ENCODE measurements at places on chromosomes 11 and 22. TPM values are rescaled to one million over a fixed set of nuclear protein-coding genes. Genes with fewer than 3 reads are reported as not detected.

The TSPAN18 gene
- total RNA-seq, result not detected

The BMAL1 gene
- 17.0 TPM for total RNA-seq

The DCUN1D5 gene
- 75.1 TPM for total RNA-seq

The TMEM45B gene
- not detected for total RNA-seq

DNA sequence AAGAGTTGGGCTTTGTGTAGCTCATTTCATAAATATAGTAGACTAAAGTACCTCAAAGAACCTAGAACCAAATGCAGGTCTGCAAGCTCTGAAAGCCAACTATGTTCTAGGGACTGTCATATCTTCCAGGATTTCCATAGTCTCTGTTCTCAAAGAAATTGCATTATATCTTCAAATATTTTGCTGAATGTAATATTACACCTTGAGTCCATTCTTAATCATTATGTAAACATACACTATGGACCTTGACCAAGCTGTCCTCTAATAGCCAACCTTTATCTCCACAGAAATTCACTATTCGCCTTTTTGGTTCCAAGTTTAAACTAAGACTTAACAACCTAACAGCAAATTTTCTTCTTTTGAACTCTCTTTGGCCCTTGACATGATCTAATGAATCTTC, 678.7 kb upstream of the ARHGAP42 start:
- no peak for DNase-seq

GRCh38 chr11:79232346-79232745, 208.5 kb downstream of the TENM4 start:
- DNase-seq, result no peak

- no peak for DNase-seq
These were observed 1.3 kb downstream of the ARHGEF12 start for GRCh38 chr11:120337355-120338106.

- DNase-seq, result no peak
These were observed 89.8 kb upstream of the FIBIN start for GRCh38 chr11:26904132-26904531.

DNA sequence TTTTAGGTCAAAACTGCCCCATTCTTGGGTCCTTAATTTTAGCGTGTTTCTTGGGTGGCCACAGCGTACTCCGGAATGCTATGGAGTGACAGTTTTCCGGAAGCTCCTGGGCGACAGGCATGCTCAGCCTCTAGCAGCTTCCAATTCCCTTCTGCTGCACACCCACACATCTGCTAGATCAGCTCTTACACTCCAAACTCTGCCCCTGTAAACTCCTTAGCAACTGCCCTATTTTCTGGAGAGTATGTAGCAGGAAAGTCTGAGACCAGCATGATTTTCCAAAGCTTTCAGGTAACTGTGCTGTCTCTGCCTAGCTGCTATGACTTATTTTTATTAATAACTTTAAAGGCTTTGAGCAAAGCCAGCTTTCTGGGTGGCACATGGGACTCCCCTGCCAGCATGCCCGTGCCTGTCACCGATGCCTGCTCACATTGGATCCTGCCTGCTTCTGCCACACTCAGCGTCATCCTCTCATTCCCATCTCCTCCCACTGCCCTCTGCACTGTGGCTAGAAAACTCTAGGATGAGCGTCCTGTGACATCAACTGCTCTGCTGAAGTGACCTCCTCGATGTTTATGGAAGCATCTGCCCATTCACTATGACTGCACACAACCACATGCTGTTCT, 17.3 kb downstream of the TOLLIP start:
- DNase-seq, result no peak

The SNX32 gene
- total RNA-seq, result not detected

DNA sequence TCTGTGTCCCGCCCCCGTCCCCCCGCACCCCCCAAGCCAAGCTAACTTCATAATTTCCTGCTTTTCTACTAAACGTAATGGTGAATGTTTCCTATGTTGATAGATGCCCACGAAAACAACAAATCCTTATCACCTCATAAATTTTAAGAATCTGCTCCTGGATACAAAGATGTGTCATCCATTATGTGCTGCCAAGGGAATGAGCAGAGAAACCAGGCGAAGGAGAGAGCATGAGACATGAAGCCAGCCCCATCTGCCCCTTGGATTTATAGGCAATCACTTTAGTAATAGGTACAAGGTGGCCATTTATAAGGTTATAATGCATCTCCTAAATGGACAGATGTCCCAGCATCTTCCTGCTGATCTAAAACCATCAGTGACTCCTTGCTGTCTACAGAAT, 30.3 kb downstream of the LAYN start:
- no peak for DNase-seq

The NUDT8 gene
- total RNA-seq, result 5.3 TPM

DNA sequence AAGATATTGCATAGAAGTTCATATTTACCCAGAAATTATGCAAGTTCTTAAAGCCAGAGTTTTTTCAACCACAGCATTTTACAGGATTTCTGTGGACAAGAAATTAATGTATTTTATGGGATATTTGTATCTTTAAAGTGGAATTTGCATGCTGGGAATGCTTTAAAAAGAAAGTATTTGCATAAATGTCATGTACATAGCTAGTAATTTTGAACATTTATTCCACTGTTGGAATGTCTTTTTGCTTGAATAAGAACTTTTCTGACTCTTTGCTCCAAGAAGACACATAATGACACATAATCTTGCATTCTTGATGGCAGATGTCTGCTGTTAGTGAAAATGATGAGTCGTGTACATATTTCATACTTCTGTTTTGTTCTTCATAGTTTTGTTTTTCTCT, 66.6 kb downstream of the ATXN10 start:
- DNase-seq, result no peak

The PIWIL4 gene
- total RNA-seq, result 3.2 TPM

The KRTAP5-10 gene
- not detected for total RNA-seq

DNA sequence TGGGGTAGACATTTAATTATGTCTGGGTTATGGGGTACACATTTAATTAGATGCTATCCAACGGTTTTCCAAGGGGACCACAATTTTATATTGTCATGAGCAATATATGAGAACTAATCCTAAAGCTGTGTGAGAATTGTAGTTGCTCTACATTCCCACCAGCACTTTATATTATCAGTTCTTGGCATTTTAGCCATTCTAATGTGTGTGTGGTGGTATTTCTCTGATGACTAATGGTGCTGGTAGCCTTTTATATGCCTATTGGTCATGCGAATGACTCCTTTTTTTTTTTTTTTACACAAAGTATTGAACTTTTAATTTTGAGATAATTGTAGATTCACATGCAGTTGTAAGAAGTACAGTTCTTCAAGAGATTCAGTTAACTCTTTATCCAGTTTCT, 26.2 kb downstream of the TMEM135 start:
- DNase-seq, result peak; percentile 9

DNA sequence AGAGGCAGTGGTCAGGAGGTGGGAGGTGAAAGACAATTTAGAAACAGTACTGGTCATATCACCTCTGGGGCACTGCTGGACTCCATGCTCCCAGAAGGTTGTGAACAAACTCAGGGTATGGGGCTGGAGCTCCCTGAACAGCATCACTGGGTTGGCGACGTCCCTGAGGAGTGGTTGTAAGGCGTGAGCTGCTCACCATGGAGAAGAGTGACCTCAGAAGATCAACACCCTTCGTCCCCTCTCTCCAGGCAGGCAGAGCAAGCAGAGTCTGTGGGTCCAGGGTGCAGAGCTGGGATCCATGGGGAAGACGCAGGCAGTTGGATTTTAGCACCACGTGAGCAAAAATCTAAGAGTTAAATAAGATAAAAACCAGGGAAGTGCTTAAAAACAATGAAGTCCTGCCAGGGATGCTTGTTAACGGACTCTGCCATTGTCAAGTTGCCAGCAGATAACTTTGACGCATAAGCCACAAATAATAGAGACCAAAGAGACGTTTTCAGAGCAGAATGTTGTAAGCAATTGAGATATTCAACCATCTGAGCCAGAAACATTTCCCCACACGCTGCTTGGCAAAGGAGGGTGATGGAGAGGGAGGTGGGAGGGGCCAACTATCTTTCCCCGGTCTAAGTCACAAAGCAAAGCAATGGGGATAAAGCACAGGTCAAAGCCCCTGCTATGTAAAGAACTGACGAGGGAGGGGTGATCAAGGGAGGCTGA, 13.6 kb downstream of the PNPLA5 start:
- no peak for DNase-seq

DNA sequence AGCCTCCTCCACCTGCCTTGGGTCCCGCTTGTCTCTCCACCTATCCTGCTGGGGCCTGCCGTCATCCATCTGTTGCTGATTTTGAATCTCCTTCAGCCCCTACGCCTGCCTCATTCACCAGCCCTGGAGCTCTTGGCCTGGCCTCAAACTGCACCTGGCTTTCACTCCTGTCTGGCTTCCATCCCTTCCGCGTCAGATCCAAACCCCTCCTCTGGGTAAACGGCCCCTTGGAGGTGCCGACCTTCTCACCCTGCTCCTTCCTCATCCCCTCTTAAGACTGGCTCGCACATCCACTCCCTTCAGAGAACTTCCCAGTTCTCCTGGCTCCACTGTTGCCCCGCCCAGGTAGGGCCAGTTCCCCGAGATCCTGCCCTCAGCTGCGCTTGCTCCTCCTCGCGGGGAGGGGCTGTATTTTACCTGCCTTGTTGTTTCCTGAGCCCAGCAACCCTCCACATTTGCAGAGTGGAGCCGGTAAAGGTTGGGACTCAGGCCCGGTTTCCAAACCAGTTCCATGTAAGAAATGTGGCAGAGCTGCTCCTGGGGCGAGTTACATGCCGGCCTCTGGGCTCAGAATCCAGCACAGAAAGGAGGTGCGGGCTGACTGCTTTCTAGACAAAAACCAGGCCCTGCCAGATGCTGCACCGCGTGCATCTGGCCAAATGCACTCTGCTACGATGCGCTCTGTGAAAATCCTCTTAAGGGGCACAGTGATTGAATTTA, 13.9 kb upstream of the SHANK2 start:
- DNase-seq, result no peak

GRCh38 chr22:47322854-47323253, 560.4 kb downstream of the TBC1D22A start:
- no peak for DNase-seq

The MRGPRX3 gene
- total RNA-seq, result not detected

- DNase-seq, result no peak
These were observed 55.6 kb upstream of the LYVE1 start for GRCh38 chr11:10623797-10624761.

The SLCO2B1 gene
- 2.0 TPM for total RNA-seq

GRCh38 chr11:120121914-120122473, 15.9 kb downstream of the TRIM29 start:
- DNase-seq, result peak; percentile 63

The OR10A2 gene
- total RNA-seq, result not detected

The SLC6A5 gene
- not detected for total RNA-seq

The PGR gene
- not detected for total RNA-seq

The FZD4 gene
- total RNA-seq, result 2.8 TPM

DNA sequence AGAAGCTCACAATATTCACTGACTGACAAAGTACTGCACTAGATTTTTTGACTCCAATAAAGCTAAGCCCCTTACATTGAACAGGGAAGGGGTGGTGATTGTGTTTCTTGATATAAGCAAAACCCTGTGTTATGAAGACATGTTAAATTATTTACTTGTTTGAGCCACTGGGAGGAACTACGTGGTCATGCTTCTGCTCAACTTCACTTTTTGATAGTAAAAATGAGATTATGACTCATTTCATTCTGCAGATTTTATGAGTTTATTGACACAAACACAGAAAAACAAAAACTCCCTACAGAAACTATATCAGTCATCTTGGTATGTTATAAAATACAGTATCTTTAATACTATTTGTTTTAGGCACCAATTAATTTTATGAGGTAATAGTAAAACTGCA, 124.7 kb downstream of the CADM1 start:
- no peak for DNase-seq

- peak; percentile 25 for DNase-seq
These were observed 428.8 kb downstream of the DYNC2H1 start for GRCh38 chr11:103537904-103538502.

DNA sequence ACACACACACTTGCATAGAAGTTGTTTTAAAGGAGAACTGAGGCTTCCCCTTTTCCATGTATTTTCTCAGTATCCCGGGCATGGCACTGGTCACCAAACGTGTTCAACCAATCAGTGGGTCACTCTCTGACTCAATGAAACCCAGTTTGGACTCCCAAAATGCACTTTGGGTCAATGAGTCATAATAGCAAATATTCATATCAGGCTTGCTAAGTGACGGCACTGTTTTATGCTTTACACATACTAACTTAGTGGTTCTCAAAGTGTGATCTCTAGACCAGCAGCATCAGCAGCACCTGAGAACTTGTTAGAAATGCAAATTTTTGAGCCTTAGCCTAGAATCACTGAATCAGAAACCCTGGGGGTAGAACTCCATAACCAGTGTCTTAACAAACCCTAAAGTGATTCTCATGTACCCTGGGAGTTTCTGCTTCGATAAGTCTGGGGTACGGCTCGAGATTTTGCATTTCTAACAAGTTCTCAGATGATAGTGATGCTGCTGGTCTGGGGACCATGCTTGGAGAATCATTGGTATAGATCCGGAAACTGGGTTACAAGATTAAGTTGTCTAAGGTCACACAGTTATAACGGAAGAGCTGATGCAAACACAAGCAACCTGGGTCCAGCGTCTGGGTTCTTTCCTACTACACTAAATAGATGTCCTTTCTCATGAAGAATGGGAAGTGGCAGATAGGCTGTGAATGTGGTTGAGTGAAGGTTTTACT, 35.6 kb downstream of the ETS1 start:
- DNase-seq, result no peak

- no peak for DNase-seq
These were observed 84.5 kb upstream of the SUSD2 start for GRCh38 chr22:24096758-24097115.

GRCh38 chr22:33455036-33455435, 396.9 kb upstream of the SYN3 start:
- no peak for DNase-seq

- no peak for DNase-seq
These were observed 18.1 kb upstream of the DKK3 start for GRCh38 chr11:12026331-12027211.

DNA sequence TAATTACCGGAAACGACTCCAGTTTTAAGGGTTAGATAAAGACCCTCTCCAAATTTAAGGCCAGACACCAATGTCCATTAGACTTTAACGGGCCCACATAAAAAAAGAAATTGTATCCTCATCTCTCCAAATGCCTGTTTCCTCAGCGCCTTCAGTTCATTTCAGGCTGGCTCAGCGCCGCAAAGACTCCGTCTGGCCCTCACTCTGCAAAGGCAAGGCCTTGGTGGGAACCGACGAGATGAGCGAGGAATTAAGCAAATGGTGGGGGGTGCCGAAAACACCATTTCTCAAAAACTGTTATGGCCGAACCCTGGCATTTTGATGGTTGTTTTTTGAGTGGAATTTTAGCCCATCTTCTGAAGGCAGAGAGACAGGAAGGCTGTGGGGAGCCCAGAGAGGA, 15.7 kb downstream of the MN1 start:
- DNase-seq, result no peak

- DNase-seq, result no peak
These were observed 28.4 kb downstream of the VSIG10L2 start for GRCh38 chr11:125974284-125974683.

DNA sequence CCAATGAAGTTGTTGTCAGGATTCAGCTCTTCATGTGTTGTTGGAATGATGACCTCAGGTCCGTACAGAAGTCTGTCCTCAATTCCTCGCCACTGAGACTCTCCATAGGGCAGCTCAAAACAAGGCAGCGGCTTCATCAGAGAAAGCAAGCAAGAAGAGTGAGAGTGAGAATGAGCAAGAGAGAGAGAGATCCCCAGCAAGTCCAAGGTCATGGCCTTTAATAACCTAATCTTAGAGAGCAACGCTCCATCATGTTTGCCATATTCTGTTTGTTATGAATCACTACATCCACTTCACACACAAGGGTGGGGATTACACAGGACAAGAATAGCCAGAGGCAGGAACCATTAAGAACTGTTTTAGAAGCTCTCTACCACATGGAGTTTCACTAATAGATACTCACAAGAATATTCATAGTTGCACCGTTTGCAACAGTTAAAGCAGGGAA, 23.3 kb upstream of the MMP7 start:
- no peak for DNase-seq

The GAL3ST3 gene
- not detected for total RNA-seq
